ENCODE measurements at places on chromosomes 5 and 9.

DNA sequence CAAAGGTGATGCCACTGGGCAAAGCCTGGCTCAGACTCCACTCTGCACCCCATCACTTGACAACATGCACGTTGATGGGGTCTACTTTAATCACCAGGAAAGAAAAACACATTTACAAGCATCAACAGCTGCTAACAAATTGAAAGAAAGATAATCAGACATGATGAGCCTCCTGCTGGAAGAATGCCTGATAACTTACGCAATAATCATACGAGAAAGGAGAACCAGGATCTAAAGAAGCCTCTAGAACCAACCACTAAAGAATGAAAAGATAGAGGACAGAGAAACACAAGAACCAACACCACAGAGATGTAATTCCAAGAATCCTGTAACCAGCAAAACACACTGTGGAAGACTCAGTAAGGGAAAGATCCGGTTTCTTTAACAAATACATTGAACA, 120.3 kb upstream of the ICE1 start:
- DNase-seq: no peak

DNA sequence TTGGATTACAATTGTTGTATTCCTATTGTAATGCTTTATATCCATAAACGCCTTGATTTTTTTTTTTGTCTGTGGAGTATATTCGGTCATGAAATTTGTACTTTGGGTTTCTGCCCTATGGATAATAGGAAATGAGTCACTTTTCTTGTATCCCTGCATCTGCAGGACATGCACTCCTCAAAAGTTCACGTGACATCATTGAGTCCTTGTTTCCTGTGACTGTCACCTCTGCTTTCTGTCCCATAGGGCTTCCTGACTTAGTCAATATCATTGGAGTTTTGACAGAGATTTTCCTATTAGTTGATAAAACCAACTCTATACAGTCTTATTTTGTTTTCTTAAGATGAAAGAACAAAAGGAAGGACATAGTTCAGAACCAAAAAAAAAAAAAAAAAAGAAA, 356.3 kb downstream of the MAT2B start:
- no peak for DNase-seq

- no peak for DNase-seq
Observed at GRCh38 chr5:150103678-150104549, 17.6 kb upstream of the CSF1R start.

- no peak for DNase-seq
Observed at GRCh38 chr5:33260098-33260497, 180.7 kb upstream of the TARS1 start.

- no peak for DNase-seq
Observed at GRCh38 chr9:18799428-18799827, 233.6 kb downstream of the SAXO1 start.

GRCh38 chr9:126157826-126158587, 168.6 kb upstream of the MVB12B start:
- no peak for DNase-seq

DNA sequence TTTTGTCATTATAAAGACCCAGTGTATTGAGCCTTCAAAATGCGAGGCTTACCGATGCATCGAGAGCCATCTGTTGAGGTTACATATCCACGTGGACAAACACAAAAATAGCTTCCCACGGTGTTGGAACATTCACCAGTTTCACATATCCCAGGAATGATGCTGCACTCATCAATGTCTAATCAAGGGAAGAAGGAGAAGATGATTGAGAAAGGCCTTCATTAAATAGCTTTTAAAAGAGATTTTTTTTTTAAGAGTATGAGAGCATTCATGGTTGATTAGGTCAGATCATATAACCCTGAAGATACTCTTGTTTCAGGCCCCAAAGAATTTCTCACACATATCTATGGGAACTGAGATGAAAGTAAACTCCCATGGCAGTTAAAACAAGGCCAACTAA, 129.4 kb downstream of the FBN2 start:
- DNase-seq: no peak

- no peak for DNase-seq
Observed at GRCh38 chr5:116626272-116626723, 51.7 kb upstream of the SEMA6A start.

DNA sequence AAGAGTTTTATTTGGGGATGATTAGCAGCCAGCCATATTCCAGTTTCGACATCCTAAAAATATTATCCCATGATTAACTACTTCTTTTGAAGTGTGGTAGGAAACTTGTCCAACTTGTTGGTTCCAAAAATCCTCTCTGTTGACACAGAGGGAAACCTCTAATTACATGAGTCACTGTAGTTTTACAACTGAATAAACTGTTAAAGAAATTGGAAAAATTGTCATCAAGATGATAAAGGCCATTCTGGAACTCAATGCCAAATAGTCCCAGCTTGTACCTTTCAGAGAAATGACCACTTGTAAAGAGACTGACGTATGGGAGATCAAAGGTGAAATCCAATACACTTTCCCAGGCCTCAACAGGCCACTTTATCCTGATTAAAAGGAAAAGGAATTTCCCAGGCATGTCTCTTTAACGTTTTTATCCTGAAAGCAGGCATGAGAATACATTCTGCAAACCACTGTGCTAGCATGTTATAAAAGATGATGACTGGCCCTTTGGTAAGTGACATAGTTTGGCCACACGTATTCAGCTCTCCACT, 261.6 kb downstream of the GLIS3 start:
- no peak for DNase-seq

DNA sequence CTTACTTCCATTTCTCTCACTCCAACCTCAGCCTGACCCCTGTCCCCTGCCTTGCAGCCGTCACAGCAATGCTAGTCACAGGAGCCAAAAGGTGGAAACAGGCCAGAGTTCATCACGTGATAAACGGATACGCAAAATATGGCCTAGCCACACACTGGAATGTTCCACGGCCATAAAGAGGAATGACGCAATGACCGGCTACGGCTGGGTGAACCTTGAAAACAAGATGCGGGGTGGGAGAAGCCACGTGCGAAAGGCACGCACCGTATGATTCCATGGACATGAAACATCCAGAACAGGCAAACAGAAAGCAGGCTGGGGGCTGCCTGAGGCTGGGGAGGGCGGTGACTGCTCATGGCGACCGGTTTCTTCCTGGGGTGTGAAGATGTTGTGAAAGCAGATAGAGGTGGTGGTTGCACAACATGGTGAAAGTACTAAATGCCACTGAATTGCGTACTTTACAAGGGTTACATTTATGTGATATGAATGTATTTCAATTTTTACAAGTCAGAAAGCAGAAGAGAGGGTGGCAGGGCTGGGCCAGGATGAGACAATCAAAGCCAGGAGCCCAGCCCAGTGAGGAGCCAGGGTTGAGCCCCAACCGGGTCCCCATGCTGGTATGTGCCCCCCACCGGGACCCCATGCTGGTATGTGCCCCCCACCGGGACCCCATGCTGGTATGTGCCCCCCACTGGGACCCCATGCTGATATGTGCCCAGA, 117.8 kb upstream of the SARDH start:
- DNase-seq: no peak

DNA sequence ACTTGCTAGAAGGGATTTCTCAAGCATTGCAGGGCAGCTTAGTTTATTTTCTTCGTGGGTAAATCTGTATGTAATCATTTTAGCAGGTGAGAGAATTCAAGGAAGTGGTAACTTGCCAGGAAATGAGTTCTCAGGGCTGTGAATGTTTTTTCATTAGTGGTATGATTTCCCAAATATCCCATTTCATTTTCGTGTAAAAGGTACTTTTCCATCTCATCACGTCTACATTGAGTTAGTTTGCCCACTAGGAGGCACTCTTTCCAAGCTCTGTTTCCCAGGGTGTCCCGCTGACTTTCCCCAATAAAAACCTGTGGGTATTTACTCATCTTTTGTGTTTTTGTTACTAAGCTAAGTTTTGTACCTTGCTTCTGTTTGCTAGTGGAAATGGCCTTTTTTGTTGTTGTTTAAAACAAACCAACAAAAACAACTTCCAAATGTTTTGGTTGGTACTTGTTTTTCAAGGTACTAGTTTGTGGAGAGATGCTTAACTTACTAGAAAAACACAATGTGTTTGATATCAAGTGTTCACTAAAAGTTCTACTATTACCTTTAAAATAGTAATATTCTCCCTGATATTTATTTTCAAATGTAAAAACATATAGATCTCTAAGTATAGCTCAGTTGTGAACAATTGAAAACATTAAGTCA, 373.6 kb downstream of the ADGRV1 start:
- no peak for DNase-seq

GRCh38 chr5:17249029-17249634, 31.7 kb downstream of the BASP1 start:
- no peak for DNase-seq

DNA sequence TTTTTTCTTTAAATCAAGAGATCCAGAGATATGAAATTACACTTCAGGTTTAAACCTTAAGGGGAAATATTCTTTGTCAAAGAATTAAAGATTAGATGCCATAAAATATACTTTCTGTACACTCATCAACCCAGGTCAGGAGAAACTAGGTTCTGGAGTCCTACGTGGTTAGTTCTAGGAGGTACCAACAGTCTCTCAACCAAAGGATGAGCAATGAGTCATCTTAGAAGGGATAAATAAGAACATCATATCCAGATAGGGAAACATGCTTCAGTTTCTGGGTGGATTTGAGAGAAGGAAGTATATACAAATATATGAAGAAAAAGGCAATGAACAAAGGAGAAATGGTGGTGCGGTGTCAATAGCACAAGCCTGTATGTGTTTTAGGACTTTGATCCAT, 98.2 kb downstream of the CSNK1G3 start:
- no peak for DNase-seq

DNA sequence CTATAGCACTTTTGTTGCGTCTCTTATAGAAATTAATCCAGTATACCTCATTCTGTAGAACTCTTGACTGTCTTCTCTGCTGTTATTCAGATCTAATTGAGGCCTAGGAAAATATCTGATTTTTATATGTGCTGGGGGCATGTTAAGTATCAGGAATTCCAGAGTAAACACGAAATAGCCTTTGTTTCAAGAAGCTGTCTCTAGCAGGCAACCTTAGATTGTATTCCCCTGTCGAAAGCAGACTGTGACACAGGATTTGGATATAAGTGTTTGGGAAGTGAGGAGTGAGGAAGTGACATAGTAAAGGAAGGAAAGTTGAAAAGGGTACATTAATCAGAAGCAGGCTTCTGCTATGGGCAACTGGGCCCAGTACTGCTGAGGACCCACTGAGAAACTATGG, 72.1 kb upstream of the RASA1 start:
- no peak for DNase-seq

DNA sequence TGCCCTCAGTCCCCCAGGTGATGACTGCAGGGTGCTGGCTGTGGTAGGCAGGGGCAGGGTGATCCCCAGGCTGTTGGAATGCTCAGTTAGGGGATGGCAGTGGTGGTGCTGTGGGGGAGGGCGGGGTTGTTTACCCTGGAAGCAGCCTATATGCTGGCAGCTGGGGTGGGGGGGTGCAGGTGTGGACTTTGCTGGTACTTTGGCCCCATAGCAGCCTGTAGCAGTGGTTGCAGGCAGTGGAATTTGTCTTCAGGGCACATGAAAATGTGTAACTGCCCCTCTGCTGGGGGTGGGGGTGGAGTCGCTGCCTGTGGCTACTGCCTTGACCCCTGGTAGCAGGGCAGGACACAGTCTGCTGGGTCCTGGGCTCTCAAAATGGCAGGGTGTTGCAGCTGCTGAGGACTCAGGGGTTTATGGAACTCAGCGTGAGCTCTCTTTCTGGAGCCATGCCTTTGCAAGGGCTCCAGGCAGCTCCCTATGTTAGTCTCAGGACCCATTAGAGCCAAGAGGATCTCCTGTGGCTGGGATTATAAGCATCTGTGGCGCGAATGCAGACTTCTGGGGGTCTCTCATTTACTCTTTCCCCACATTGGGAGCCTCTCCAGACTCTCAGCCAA, 65.0 kb downstream of the RMI1 start:
- DNase-seq: no peak

DNA sequence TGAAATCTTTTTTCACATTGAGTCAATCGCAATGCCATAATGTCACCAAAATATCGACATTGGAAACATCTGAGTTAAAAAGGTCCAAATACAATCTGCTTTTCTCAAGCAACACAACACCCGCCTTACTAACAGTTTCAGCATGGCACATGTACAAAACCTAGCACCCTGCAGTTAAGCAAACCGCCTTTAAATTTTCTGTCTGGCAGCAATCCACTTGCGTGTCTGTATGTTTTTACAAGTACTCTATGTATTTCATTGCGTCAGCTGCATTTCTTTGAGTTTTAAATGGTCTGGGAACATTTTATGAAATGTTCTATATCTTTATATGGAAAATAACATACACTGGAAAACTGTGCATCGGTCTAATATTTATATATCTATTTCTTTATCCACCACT, 134.6 kb downstream of the DENND1A start:
- DNase-seq: no peak

- DNase-seq: no peak
Observed at GRCh38 chr5:166346726-166347374, 1944.6 kb upstream of the WWC1 start.

GRCh38 chr9:34550681-34551270, 28.0 kb upstream of the ENHO start:
- DNase-seq: no peak

GRCh38 chr5:43638107-43638506, 35.1 kb downstream of the NNT start:
- DNase-seq: no peak

- DNase-seq: no peak
Observed at GRCh38 chr5:140965905-140966292, 377 bp upstream of the PCDHAC2 start.

GRCh38 chr5:44935262-44935661, 126.5 kb downstream of the MRPS30 start:
- no peak for DNase-seq

- DNase-seq: no peak
Observed at GRCh38 chr5:17157916-17158529, 59.4 kb upstream of the BASP1 start.

DNA sequence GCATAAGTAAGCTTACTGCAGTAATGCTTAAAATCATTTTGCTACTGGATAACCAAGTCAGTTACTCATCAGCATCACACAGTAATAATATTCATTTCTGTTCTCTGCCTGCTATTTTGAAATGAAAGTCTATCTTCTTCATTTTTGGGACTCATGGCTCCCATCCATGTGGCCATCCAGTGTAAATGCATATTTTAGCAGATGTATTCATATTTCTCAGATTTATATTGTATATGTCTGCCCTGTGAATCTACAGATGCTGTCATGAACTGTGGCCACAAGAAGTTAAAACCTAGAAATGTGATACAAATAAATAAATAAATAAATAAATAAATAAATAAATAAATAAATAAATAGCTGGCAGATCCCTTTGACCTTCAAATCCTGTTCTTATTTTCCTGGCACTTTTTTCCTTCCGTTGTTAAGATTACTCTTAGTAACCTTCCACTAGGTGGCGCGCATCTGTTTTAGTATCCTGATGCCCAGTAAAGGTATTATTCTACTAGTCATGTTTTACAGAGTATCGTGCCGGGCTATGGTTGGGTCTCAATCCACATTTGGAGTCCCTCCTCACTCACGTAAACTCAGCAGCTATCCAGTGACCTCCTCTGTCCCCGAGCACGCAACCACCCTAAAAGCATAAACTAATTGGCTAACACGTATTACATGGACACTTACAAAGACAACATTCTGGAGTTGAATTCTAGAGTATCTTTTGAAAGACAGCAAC, 79.2 kb upstream of the IL7R start:
- DNase-seq: peak; percentile 41

GRCh38 chr5:80408484-80409366, 861 bp downstream of the ZFYVE16 start:
- DNase-seq: peak; percentile 8

GRCh38 chr9:127417131-127418036, 6.8 kb upstream of the ZNF79 start:
- no peak for DNase-seq
